ENCODE measurements at places on chromosomes 7 and 10.

DNA sequence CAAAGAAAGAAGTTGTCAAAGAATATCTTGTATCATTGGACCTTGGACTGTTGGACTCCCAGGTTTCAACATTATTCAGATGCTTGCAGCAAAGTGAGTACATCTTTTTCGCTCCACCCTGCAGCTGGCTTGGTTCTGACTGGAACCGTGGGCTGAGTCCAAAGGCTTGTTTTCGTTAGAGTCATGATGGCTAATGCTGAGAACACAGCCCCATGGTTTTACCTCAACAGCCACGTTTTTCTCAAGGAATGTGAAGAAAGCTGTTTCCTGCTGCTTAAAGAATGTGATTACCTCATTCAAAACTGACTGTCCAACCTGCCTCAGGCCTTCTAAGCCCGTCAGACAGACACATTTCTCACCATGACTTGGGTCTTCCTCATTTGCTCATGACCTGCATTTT lies 69.5 kb downstream of the STEAP1B start:
- peak; percentile 73 for DNase-seq

GRCh38 chr7:65390588-65390987 lies 16.9 kb downstream of the ZNF92 start:
- no peak for DNase-seq

GRCh38 chr7:138442822-138443221 lies 17.2 kb upstream of the TRIM24 start:
- DNase-seq = no peak

GRCh38 chr7:108093851-108094331 lies 36.3 kb downstream of the LAMB4 start:
- no peak for DNase-seq

- DNase-seq = no peak
Measured at GRCh38 chr10:972763-973162, 15.5 kb upstream of the GTPBP4 start.

- no peak for DNase-seq
Measured at GRCh38 chr10:18068401-18068800, 71.8 kb upstream of the CACNB2 start.

- DNase-seq = no peak
Measured at GRCh38 chr10:74282848-74283210, 131.8 kb downstream of the ADK start.

DNA sequence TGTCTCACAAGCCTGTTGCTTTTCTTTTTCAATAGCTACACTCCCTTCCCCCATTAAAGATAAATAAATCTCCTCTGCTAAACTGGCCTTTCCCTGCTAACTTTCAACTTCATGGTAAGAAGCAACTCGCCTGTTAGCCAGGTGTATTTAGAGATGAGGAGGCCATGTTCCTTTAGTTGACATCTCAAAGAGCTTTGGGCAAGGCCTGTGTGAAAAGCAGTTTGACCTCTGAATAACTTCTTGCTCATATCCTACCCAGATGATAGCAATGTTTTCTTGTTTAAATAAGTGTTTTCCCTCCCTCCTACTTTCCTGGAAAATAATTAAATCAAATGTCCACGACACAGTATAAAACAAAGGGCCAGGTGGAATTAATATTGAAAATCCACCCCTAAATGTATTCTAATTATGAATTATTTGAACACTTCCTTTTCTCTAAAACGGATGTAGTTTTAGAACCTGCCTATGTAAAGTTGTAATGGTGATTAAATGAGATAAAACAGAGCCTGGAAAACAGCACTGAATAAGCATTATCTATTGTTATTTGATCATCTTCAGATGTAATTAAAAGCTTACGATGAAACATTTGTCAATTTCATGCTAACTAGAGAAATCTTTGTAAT lies 78.5 kb downstream of the HGF start:
- no peak for DNase-seq

- no peak for DNase-seq
Measured at GRCh38 chr7:130441408-130441869, 623 bp upstream of the CEP41 start.

DNA sequence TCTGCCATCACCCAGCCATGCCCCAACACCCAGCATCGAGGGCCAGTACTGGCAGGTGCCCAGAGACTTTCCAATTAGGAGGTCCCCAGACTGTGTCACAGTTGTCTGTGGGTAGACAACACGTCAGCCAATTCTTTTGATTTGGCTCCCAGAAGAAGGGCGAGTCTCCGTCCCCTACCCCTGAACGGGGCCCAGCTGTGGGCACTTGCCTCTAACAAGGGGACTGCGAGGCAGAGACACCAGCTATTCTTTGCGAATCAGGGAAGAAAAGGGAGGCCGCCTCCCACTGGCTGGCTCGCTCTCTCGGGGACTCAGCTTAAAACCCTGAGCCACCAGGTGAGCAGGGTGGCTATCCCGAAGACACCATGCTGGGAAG lies 167.3 kb downstream of the USP6NL start:
- DNase-seq = no peak

- no peak for DNase-seq
Measured at GRCh38 chr7:38842746-38843145, 66.2 kb downstream of the VPS41 start.

GRCh38 chr7:140478246-140479061 lies 851 bp downstream of the MKRN1 start:
- no peak for DNase-seq

GRCh38 chr7:141201145-141201885 lies 127.5 kb downstream of the TMEM178B start:
- no peak for DNase-seq

- peak; percentile 56 for DNase-seq
Measured at GRCh38 chr10:33273295-33274002, 61.0 kb downstream of the NRP1 start.

GRCh38 chr10:97171001-97171400 lies 14.8 kb downstream of the SLIT1 start:
- DNase-seq = no peak

DNA sequence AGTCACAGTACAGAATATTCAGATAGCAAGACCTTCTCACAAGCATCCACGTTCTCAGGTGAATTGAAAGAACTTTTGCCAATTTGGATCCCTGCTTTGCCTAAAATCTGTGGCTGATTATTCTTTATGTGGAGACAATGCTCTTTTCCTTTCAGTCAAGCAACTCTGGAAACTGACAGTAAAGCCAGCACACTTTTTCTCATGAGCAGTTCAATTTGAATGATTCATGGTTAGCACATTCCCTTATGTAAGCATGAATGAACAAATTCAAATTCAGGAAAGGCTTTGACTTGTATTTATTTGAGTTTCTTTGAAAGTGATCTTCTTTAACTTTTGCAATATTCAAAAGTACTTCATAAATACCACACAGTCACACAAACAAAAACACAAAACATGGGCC lies 57.6 kb downstream of the MEOX2 start:
- no peak for DNase-seq

- no peak for DNase-seq
Measured at GRCh38 chr7:30201921-30202320, 67.1 kb downstream of the MTURN start.
